ENCODE measurements at places on chromosomes 5 and 9.

- no peak for DNase-seq
Observed at GRCh38 chr5:154193701-154194121, 3.2 kb downstream of the GALNT10 start.

GRCh38 chr9:100021931-100022330, 76.9 kb downstream of the ERP44 start:
- DNase-seq = no peak

- DNase-seq = no peak
Observed at GRCh38 chr5:103849934-103850333, 287.3 kb upstream of the NUDT12 start.

GRCh38 chr5:83044926-83045325, 32.3 kb downstream of the TMEM167A start:
- DNase-seq = no peak

DNA sequence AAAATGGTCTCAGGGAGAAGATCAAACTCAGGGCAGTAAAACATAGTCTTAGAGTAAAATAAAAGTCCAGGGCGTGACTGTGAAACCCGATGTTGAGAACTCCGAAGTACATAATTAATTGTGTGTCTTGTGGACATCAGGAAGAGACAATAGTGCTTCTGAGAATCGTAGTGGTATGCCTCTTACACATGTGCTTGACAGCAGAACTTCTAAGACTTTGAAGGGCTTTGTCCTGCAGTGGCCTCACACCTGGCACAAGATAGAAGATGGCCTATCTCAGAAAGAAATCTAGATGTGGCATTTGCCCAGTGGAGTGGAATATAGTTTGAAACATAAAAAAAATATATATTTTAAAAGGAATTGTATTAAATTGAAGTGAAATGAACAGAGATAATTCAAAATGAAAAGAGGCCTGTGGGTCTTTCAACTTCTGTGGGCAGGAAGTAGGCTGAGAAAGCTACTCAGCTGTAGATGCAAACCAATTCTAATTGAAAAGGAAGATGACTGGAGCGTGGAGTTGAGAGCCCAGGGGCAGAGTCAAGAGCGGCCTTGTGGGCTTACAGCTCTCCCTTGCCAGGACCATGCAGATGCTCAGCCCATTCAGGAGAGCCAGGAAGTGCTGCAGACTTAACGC, 468.4 kb downstream of the KDM4C start:
- no peak for DNase-seq

- DNase-seq = no peak
Observed at GRCh38 chr9:88777498-88778312, 213.6 kb upstream of the S1PR3 start.

- no peak for DNase-seq
Observed at GRCh38 chr5:14408969-14409586, 172.5 kb upstream of the OTULINL start.

GRCh38 chr9:74963056-74963455, 10.3 kb upstream of the C9orf40 start:
- no peak for DNase-seq

DNA sequence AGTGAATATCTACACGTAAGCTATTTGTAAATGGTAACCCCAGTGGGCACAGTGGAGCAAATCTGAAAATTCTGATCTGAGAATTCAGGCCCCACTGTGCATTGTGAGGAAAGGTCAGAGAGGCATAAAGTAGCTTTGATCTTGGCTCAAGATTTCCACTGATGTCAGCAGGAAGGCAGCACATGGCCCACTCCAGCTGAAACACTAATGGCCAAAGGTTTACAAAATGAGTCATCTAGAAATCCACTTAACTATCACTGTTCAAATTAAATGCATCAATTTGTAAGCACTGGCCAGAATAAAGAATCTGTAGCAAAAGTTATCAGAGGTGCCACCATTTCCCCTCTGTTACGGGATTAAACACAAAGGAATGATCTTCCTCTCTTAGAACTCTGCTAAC, 191.6 kb downstream of the C9orf152 start:
- DNase-seq = no peak

DNA sequence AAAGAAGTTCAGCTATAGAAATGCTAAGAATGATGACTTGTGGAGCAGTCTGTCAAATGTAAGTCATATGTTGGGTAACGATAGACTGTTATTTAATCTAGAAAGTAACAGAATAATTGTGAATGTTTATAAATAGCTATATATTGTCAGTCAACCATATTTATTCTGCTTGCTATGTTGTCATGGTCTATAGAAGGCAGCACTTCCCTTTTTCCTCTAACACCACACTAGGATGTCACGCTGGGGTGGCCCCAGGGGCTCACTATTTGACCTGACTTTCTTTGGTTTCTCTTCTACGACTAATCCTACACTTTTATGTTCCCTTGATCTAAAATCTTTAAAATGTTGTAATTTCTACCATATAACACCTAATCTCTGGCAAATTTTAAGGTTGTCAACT, 20.5 kb downstream of the ERAP2 start:
- DNase-seq = no peak

GRCh38 chr5:146744068-146744745, 134.3 kb downstream of the PPP2R2B start:
- DNase-seq = no peak

DNA sequence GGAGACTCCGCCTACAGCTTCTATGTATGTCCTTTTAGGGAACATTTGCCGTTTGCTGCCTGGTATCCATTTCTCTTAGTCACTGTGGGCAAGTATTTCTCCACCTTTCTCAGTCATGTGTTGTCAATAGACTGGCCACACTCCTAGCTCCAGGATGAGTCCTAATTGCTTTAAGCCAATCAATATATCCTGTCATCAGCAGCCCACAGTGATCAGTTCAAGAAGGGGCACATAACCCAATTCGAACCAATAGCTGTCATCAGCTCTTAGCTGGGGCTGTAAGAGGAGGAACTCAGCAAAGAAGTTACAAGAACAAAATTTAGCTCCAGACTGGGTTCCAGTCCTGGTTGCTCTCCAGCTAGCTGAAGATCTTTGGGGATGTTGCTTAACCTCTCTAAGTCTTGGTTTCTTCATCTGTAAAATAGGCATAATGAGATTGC, 70.7 kb upstream of the MAN2A1 start:
- no peak for DNase-seq

- DNase-seq = no peak
Observed at GRCh38 chr5:77499441-77499840, 7.3 kb upstream of the WDR41 start.

- DNase-seq = no peak
Observed at GRCh38 chr5:91212714-91213092, 170.4 kb downstream of the ARRDC3 start.

GRCh38 chr9:92749934-92750315, 14.7 kb downstream of the BICD2 start:
- DNase-seq = no peak

GRCh38 chr5:138635265-138635664, 60.1 kb upstream of the HSPA9 start:
- DNase-seq = no peak

GRCh38 chr5:61675015-61675692, 343.1 kb downstream of the ZSWIM6 start:
- DNase-seq = no peak

- DNase-seq = peak; percentile 21
Observed at GRCh38 chr5:81209869-81210493, 23.1 kb upstream of the CKMT2 start.

GRCh38 chr5:127916885-127917573, 166.5 kb upstream of the SLC12A2 start:
- DNase-seq = no peak

GRCh38 chr5:120817044-120817985, 353.2 kb downstream of the PRR16 start:
- DNase-seq = no peak

- no peak for DNase-seq
Observed at GRCh38 chr9:16675131-16675530, 195.3 kb downstream of the BNC2 start.

DNA sequence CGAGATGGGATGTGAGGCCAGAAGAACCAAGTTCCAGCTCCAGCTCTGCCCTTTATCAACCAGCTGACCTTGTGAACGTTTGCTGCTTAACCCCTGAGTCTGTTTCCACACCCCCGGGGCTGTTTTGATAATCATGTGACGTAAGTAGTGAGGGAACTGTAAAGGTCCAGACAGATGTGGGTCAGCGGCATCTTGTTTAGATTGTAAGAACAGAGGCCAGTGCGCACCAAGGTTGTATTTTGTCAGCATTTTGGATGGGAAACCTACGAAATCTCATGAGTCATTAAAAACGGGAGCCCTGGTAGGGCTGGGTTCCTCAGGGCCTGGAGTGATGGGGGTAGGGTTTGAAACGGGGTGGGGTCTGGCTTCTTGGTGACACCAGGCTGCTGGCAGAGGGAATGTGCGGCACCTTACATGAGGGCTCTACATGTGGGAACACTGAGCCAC, 13.8 kb upstream of the COL15A1 start:
- DNase-seq = no peak

DNA sequence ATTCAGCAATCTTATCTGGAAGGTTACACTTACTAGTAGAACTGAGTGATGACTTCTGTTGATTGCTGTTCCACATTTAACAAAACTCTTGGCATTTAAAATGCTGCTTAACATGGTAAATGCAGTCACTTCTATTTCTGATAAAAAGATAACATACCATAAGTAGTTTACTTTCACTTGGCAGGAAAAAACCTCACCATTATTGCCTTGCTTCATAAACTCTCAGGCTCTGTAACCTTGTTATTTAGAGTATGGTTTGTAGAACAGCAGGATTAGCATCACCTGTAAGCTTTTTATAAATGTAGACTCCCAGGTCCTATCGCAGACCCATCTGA, 55.5 kb downstream of the AUH start:
- DNase-seq = no peak

GRCh38 chr9:33750839-33751339, 44.5 kb upstream of the PRSS3 start:
- no peak for DNase-seq

GRCh38 chr9:107147134-107147533, 135.9 kb upstream of the RAD23B start:
- DNase-seq = no peak

GRCh38 chr9:16266648-16267276, 603.7 kb downstream of the BNC2 start:
- peak; percentile 9 for DNase-seq

DNA sequence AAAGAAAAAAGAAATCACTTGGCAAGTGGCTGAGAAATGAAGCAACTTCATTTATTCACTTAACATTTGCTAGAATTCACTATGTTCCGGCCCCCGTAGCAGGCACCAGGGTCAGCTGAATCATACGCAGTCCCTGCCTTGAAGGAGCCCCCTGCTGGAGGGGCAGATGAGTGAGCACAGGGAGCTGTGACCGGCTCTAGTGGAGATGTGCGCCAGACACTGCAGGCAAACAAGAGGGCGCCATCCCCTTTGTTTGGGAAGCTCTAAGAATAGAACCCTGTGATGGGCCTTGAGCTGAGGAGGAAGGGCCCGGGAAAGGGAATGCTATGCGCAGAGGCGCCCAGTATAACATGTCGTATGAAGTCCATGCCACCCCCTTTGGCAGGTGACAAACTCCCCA, 20.2 kb upstream of the RPL26L1 start:
- DNase-seq = peak; percentile 30

GRCh38 chr9:34430843-34431437, 27.4 kb downstream of the FAM219A start:
- peak; percentile 15 for DNase-seq

DNA sequence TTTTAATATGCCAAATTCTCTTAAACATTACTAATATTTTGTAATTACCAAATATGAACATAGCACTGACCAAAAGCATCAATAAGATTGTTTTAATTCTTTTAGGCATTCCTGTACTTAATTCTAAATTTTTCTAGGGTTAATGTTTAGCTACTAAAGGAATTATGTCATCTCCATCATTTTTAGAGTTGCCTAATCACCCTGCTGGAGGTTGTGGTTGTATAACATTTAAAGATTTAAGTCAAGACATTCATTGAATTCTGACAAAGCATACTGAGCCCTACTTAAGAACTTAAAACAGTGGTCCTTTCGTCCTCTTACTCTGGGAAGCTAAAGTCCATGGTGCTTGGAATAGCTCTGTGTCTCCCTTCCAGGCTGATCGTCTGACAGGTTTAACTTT, 28.1 kb upstream of the DAB2 start:
- no peak for DNase-seq

GRCh38 chr5:10987925-10988504, 227.0 kb upstream of the DAP start:
- DNase-seq = peak; percentile 78

GRCh38 chr9:116558035-116558434, 129.1 kb upstream of the TRIM32 start:
- no peak for DNase-seq

- no peak for DNase-seq
Observed at GRCh38 chr9:95627802-95628201, 111.0 kb upstream of the PTCH1 start.

DNA sequence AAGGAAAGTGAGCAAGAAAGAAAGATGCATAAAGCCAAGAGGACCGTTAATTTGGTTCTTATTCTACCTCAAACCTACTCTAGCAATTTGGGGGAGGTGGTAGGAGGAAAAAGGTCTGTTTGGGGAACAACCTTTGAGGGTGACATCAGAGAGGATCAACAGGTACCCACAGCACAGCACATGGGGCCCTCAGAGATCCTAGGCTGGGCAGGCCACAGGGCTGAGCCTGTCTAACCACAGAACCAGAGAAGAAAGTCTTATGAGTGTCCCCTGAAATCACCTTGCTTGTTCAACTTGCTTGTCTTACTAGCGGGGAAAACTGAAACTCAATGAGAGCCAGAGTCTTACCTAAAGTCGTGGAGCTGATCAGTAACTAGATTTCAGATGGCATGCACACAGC, 385.2 kb downstream of the SPOCK1 start:
- DNase-seq = no peak

DNA sequence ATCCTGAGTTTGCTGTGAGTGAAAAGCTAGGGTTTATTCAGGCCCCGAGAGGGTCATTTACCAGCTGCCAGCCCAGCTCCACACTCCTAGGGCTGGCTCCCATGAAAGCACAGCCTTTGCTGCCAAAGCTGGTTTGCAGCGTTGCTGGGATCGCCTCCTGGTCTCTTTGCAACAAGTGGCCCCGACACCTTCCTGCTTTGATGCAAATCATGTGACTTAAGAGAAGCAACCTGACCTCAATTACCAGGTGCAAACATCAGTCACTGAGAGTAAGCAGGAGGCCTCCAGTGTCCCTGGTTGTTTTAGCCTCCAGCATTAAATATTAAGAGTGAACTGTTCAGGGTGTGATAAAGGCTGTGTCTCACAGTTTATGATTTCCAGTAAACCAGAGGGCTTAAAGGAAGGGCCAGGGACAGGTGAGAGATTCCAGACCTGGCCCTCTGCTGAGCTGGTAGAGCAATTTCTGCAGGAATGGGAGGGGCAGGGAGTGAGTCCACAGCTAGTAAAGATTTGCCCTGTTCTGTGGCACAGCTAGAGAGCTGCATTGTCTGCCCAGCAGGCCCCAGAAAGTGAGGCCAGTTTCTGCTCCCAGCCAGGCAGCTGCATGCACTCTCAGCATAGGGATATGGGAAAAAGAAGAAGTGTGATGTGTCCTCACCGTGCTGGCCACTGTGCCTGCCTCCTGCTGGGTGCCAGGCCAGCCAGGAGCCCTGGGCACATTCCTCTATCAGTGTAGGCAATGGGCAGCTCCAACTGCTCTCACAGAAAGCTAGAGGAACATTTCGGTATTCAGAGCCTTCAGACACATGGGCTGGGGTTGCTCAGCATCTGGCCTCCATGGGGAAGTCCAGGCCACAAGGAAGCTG, 58.0 kb downstream of the SLC22A5 start:
- DNase-seq = peak; percentile 50
